CD14-positive monocyte (primary cell): ENCODE measurements at places on chromosomes 2 and 18.

DNA sequence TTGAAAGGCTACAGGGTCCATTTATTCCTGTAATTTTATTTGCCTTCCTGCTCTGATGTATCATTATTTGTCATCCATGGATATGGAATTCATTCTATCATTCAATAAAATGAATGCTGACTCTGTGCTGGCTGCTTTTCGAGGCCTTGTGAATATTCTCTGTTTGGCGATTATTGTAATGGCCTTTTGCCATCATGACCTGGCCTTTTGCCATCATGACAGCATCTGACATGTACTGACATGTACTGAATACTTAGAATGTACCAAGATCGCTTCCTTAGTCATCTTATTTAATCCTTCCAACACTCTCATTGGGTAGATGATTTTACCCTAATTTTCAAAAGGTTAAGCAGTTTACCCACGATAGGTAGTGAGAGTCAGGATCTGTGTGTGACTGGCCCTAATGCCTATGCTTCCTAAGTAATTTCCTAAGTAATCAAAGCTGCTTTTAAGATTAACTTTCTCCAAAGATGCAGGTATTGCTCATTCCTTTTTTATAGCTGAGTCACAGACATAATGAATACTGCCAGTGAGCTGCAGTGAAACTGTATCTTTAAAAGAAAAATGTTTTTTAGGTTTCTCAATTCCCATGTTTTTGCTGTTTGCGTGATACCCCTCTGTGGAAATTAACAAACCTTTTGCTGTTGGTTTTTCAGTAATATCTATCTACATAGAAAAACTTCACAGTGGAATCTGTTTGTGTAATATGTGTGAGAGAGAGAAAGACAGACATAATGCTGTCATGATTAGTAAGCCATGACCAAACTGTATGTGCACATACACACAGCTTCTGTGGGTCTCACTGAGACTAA is 127.8 kb downstream of the CERS6 start:
- DNase-seq: no peak

GRCh38 chr18:63207835-63208234 is 111.7 kb downstream of the BCL2 start:
- no peak for DNase-seq

GRCh38 chr18:79394534-79395307 is 1.0 kb upstream of the NFATC1 start:
- no peak for DNase-seq

GRCh38 chr2:208570851-208571763 is 164.5 kb downstream of the PTH2R start:
- DNase-seq: no peak

DNA sequence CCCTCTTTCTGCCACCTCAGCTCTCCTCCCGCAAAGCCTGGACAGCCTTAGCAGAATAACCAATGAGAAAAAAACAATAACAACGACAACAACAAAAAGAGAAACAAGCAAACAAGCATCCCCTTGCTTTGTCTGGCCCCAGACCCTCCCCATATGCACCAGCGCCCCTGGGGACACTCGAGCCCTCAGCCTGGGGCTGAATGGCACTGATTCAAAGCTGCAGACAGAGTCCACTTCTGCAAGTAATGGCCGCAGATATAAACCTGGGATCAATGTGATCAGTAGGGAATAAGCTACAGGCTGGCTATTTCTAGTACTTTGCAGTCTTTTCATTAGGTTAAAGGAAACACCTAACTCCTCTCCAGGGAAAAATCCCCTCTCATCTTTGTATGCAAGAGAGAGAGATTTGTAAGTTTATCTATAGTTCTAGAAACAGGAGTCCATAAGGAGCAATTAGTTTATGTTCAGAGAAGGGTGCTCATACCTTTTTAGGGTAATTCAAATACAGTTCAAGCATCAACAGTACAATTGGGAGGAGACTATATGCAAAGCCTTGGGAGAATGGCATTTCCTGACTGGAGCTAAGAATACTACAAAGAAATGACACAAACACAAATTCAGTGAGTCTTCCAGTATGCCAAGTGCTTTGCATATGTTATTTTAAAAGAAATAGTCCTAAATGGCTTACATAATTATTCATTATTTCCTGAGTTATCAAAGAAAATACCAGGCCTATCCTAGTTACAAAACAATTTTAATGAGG is 122.3 kb upstream of the DDX18 start:
- no peak for DNase-seq

- DNase-seq: no peak
Measured at GRCh38 chr2:98793897-98794830, 63.2 kb upstream of the MGAT4A start.

DNA sequence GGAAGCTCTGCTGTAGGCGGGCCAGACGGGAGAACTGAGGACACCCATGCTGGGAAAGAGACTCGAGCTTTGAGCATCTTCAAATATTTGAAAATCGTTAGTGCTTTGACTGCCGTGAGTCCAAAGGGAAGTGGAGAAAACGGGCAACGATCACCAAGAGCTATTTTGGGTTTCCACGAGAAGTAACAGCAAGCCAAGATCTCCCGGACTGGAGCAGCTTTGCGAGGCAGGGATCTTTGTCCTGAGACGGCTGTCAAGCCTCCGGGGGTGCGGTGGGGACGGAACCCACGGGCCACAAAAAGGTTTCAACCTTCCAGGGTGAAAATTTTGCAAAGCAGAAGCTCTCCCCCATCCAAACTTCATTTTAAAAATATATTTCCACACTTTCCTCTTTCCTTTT is 195.8 kb downstream of the NDUFA10 start:
- DNase-seq: no peak

- no peak for DNase-seq
Measured at GRCh38 chr2:54329482-54330161, 73.6 kb upstream of the TSPYL6 start.

GRCh38 chr2:145593280-145593679 is 1073.4 kb upstream of the ZEB2 start:
- no peak for DNase-seq

DNA sequence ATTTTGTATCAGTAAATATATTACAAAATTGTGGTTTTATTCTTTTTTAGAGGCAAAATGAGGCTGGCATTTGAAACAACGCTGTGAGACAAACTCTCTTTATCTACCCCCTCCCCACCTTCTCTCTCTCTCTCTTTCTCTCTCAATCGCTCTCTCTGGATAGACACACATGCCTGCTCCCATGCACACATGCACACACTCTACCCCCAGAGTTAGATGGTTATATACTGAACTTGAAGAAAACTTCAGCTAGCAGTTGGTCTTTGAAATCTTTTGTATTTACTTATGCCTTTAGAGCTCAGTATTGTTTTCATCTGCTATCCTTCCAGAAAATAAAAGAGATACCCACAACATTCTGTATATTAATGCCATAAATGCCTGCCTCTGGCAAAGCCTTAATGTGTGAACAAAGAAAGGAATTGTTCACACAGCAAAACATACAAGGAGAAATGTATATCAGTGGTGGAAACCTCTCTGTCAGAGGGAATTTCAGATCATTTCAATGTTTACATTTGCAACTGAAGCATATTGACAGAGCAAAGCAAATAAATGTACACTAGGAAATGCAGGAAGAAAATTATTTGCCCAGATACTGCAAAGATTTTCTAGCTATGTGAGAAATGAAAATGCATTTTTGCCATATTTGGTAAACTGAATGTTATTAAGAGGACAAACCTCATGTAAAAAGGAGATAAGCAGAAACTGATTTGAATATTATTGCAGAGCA is 217.0 kb upstream of the UBE2E3 start:
- no peak for DNase-seq

DNA sequence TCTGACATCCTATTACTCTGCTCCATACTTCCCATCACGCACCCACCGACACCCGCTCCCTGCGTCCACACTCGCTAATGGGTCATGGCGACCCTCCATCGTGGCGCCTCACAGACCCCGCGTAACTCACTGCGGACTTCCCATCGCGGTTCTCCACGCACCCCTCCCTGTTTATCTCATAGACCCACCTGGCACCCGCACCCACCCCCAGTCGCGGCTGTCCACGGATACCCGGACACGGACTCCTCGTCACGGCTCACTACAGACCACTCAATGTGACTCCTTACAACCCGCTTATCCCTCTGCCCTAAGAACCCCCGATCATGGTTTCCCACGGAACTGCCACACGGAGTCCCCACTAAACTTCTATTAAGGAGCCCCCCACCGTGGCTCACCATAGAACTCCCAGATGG is 458 bp downstream of the CXXC1 start:
- DNase-seq: peak; percentile 16

DNA sequence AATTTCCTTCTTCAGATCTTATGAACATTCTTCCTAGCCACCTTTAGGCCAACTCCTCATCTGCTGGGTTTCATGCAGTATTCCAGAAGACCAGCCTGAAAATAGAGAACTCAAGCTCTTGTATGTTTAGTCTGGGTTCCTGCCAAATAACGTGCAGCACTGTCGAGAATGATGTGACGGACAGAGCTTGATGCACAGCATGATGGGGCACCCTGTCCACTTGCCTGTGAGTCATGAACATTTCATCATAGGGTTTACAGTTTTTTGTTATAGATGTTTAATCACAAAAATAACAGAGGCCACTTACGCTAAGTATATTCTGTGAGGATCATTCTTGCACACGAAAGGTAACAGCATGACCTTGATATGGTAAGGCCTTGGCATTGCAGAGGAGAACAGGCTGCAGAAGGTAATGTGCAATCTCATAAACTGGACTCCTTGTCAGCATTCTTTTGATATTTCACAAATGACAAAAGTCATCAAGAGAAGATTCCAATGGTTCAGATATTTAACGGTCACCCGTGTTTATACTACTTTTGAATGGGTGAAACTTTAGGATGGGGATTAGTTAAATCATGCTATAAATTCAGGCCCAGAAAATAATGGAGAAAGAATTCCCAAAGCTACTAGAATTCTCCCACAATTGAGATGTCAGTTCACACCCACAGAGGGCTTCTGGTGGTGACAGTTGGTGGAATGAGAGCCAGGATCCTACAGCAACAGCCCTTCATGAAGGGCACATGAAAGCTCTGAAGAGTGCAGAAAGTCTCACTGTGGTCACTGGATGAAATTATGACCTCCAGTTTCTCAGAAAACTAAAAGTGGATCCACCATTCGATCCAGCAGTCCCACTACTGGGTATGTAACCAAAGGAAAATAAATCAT is 396.1 kb upstream of the RAB12 start:
- DNase-seq: no peak

DNA sequence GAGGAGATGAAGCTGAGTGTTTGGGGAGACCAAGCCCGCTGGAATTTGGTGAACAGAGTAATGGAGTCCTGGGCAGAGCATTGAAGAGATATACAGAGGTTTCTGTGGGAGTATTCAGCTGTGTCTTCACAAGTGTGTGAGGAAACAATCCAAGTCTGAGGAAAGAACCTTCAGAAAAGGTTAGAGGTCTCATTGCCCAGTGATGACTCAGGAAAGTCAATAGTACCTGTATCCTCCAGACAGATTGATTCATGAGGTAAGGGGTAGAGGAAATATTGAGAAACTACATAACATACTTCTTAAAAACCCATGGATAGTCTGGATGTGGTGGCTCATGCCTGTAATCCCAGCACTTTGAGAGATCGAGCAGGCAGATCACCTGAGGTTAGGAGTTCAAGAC is 392.3 kb downstream of the GALNT13 start:
- no peak for DNase-seq

GRCh38 chr2:219563271-219563928 is 7.9 kb downstream of the OBSL1 start:
- DNase-seq: no peak

DNA sequence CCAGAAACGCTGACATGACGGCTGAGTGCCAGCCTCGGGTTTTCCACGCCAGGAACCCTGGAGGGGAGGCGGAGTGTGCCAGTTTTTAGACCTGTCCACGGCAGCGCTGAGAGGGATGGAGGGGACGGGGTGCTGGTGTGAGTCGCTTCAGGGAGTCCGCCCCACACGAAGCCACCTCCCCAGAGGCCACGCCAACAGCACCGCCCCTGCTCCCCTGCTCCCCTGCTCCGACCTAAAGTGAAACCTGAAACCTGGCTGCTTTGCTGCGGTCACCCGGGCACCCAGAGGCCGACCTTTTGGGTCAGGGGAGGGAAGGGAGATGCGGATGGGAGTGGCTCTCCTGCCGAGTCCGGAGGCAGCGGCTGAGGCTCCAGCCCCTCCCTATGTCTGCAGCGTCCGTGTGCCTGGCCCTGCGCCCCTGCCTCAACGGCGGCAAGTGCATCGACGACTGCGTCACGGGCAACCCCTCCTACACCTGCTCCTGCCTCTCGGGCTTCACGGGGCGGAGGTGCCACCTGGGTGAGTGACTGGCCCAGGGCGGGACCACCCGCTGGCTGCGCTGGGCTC is 38.1 kb downstream of the SNED1 start:
- DNase-seq: peak; percentile 3

DNA sequence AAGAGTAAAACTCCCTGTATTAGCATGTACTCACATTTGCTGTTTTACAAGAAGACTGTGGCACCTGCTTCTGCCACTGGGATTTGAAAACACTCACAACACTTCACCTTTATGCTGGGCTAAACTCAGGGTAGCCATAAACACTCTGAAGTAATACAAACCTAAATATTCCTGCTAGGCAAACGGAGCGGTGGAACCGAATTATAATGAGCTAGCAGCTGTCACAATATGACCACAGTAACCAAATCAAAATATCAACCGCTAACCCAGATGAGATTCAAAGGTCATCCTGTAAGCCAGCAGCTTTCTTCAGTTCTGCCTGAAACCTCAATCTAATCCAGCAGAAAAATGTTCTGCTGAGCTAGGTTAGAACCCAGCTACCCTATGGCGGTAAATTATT is 132.1 kb downstream of the TCF4 start:
- DNase-seq: no peak

DNA sequence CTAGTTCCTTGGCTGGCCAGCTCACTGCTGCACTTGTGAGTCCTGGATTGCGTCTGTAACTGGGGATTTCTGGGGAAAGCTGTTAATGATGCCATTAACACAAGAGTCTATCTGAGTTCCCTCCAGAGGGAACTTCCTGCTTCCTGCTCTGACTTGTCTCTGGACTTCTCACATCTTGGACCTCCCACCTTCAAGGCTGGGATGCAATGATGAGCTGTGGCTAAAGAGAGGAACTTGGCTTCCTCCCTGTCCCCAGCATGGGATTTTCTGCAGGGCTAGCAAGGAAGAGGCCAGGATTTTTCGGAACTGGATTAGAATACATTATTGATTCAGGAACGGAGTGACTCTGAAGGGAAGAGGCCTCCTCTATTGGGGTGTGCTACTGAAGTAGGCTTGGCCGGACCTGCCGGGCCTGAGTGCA is 155.5 kb downstream of the CLIP4 start:
- no peak for DNase-seq

DNA sequence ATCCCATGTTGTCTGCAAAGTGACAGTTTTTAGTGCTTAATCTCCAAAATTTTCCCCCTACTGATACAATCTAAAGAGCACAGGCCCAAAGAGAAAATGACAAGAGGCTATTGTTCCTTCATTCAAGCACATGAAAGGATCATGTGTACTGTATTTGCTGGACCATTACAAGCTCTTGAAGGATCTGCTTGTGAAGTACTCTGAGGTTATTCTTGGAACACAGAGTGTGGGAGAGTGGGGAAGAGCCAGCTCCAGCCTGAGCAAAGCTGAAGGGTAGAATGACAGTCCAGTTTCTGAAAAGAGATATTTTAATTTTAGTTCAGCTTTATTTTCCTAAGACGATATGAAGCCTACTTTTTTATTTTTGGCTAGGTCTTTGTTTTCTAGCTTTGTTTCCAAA is 112.2 kb downstream of the GALNT3 start:
- DNase-seq: no peak
